ENCODE measurements at places on chromosomes 5 and 9.

DNA sequence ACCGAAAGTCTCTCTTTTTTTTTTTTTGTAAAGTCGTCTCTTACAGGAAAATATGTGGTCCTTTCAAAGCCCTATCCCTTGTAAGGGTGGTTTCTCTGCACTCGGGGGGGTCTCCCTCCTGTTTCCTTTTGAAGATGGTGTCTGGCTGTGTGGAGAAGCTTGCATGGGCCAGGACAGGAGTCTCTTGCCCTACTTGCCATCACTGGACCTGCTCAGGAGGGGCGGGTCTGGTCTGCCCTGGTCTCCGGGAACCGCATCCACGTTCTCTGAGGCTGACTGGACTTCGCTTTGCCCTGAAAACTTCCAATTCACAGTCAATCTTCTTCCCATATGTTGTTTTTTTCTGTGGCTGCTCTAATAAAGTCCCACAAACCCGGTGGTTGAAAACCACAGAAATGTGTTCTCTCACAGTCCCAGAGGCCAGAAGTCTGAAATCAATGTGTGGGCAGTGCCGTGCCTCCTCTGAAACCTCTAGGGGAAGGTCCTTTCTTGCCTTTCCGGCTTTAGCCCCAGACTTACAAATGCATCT is 92.9 kb upstream of the IER5L start:
- DNase-seq, result no peak

DNA sequence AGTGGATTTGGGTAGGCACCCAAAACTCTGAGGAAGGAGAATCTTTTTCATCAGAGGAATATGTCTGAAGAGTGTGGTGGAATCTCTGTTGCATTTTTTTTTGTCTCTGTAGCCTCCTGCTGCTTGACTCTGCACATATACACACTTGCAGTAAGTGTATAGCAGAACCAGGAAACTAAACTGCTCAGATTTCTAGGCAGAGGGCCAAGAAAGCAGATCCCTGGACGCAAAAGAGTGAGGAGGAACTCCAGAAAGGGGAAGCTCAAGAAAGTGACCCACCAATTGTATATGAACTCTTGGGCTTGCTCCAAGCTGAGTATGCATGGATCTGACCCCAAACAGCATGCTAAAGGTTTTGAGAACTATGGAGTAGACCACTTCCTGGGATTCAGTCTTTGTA is 181.8 kb downstream of the GADD45G start:
- DNase-seq, result no peak

GRCh38 chr9:121557581-121558447 is 58.2 kb upstream of the GGTA1 start:
- DNase-seq, result no peak

- DNase-seq, result no peak
Measured at GRCh38 chr5:173963867-173964441, 25.0 kb upstream of the C5orf47 start.

GRCh38 chr5:164005071-164005470 is 499.7 kb downstream of the MAT2B start:
- DNase-seq, result no peak
